Stimulated activated CD4-positive, alpha-beta T cell treated with anti-CD3 and anti-CD28 coated beads, Interleukin-1b, Interleukin-23, amount 100 ng/mL, for 1 hour (primary cell): ENCODE measurements at places on chromosomes 7 and 10.

GRCh38 chr7:157682064-157682945, 345.5 kb downstream of the DNAJB6 start:
- no peak for DNase-seq

DNA sequence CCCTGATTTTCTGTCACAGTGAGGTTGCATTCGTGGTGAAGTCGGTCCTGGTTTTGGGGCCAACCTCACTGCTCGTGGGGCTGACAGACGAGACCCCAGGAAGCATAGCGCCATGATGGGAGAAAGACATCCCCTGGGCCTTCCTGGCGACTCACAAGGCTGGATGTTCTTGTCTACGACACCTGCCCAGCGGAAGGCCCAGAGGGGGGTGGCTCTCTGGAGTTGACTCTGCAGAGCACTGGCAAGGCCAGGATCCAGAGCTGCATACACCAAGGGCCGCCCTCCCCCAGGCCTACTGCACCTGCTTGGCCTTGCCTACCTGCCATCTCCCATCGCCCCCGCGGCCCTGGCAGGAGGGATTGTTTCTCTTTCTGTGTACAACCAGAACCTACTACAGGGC, 608.9 kb downstream of the PTPRN2 start:
- no peak for DNase-seq

DNA sequence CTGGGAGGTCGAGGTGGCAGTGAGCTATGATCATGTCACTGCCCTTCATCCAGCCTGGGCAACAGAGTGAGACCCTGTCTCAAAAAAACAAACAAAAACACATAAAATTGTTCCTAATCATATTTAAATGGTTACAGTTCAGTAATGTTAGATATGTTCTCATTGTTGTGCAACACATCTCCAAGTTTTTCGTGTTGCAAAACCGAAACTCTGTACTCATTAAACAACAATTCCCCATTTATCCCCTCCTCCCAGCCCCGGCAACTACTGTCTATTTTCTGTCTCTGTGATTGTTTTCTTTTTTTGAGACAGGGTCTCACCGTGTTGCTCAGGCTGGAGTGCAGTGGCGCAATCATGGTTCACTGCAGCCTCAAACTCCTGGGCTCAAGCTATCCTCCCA, 16.1 kb upstream of the PRXL2A start:
- DNase-seq, result no peak

DNA sequence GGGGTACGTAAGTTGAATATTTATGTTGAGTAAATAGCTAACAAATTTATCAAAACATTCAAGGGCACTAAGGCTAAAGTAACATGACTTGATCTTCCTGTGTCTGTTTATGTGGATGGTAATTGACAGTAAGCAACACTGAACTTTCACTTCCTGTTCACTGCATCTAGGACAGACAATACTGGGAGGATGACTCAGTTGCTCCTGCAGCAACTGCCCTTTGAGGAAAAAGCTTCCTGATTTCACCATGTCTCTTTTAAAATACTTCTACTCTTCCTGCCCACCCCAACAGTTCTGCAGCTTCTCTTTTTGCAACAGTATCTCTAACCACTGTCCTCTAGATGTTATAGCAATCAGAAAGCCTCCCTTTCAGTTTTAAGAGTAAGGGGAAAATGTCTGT, 76.6 kb upstream of the HGF start:
- DNase-seq, result no peak

DNA sequence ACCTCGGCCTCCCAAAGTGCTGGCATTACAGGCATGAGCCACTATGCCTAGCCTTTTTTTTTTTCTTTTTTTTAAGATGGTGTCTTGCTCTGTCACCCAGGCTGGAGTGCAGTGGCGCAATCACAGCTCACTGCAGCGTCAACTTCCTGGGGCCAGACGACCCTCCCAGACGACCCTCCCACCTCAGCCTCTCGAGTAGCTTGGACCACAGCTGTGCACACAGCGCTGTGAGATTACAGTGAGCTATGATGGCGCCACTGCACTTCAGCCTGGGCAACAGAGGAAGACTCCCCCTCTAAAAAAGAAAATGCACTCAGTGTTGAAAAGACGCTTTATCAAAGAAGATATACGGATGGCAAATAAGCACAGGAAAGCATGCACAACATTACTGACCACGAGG, 16.5 kb upstream of the WIPI2 start:
- no peak for DNase-seq

DNA sequence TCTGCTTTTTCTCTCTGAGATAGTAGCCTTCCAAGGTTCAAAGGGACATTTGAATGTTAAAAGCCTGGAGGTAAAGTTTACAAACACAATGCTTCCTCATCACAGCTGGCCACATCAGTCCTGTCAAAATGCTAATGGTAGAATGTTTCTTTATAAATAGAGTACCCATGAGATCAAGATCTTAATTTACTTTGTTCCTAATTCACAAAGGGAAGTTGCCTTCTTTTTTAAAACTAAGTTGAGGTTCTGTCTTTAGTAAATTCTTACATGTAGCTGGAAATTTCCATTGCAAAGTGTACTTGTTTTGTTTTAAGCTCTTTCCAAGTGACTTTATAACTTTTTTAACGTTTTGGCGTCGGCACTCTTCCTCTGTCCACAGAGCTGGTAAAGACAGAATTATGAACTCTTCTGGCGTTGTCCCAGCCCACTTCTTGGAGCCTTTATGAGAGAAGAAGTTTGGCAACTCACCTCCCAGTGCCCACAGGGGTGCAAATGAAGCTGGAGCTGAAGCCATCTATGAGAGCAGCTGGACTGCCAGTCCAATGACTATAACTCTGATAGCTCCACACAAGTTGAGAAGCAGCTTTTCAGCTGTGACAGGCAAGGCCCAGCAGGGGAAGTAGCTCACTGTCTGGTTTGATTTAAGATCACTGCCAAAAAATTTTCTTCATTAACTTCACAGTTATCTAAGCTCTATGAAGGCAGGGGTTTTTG, 23.3 kb downstream of the FZD1 start:
- DNase-seq, result no peak

DNA sequence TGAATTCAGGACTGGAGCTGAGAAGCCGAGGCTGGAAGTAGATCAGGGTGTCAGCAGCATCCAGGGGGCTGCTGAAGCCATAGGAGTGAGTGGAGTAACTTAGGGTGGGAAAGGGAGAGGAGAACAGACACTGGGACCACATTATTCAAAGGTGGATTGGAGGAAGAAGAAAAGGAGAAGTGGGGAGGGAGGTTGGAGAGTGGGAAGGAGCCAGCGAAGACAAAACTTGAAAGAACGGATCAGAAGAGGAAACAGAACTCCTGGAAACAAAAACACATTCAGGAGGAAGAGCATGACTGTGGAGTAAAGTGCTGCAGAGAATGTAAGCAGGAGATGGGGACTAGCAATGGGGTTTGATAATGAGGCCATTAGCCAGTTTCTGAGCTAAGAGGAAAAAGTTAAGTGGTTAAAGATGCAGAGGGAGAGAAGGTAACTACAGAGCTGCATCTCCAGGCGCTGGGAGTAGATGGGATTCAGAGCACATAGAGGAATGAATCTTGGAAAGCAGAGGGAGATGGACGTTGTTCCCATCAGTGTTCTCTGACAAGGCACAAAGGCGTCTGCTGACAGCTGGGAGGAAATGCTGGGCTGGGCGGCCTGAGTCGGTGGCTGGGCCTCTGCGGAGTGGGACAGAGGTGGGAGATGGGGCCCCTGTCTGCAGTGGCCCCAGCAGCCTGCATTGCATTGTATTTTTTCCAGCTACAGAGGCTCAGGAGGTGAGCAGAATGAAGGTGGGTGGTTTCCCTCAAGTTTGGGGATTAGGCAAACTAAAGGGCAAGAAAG, 63.1 kb upstream of the LEP start:
- no peak for DNase-seq

DNA sequence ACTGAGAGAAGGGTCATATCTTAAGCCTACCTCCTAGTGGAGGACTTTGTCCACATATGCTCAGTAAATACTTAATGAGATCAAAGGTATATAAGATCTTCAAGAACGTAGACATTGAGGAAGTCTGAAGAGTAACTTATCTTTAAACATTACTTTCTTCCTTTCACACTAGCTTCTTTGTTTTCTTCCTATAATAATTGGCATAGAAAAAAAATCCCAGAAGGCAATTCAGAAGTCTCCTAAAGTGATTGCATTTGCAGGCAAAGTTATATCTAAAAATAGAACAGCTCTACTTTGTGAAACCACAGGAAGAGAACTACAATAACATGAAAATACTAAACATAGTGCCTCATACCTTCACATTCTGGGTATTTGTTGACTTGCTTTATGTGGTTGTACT, 150.4 kb downstream of the PPP1R3A start:
- no peak for DNase-seq

- DNase-seq, result no peak
Observed at GRCh38 chr7:2520131-2520760, 672 bp downstream of the LFNG start.

GRCh38 chr7:45066409-45066808, 22.4 kb downstream of the NACAD start:
- no peak for DNase-seq

GRCh38 chr7:41624818-41625217, 78.1 kb downstream of the INHBA start:
- DNase-seq, result no peak

- DNase-seq, result no peak
Observed at GRCh38 chr10:70803775-70804420, 11.8 kb upstream of the SGPL1 start.

GRCh38 chr7:14137676-14138075, 148.2 kb upstream of the ETV1 start:
- DNase-seq, result no peak

- DNase-seq, result no peak
Observed at GRCh38 chr7:156820445-156821063, 72.4 kb downstream of the LMBR1 start.

DNA sequence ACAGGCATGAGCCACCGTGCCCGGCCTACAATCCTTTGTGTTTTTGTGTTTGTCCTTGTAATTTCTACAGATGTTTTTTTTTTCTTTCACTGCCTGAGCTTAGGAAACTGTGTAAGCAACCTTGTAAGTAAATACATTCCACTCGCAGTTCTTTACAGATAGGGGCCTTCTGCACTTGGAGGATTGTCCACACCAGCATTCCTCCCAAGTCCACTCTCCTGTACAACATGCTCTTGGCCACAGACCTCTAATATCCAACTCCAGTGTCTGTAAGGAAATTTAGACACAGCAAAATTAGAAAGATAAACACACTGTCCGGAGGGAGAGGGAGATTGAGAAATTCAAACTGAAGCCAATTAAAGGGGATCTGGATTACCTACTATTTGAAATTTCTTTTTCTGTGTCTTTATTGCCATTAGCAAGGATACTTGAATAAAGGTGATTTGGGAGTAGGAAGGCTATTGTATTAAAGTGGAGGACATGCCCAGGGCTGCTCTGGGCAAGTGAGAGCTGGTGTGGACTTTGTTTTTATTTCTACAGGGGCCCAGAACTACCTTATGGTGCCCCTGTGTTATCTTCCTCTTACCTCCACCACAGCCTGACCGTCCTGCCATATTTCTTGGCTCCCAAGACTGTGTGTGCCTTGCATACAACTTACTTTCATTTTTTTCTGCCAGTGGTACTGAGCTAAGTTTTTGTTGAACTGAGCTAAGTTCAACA, 9.7 kb downstream of the MXI1 start:
- no peak for DNase-seq

GRCh38 chr7:52592698-52593097, 442.7 kb upstream of the POM121L12 start:
- no peak for DNase-seq

DNA sequence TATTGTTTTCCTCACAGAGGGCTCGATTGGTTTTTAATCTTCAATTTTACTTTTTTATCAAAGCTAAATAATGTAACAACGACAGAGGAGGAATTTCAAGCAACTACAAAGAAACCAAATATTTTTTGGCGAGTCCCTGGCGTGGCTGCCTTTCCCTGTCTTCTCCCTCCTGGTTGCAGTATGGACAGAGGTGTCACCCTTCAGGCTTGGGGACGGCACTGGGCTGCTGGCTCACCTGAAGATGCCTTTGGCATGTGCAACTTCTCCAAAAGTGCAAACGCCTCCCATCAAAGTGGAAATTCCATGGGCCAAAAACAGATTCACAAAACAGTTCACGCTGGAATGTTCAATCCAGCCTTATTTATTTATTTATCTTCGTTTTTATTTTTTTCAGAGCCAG, 51.9 kb downstream of the DOCK1 start:
- DNase-seq, result no peak

DNA sequence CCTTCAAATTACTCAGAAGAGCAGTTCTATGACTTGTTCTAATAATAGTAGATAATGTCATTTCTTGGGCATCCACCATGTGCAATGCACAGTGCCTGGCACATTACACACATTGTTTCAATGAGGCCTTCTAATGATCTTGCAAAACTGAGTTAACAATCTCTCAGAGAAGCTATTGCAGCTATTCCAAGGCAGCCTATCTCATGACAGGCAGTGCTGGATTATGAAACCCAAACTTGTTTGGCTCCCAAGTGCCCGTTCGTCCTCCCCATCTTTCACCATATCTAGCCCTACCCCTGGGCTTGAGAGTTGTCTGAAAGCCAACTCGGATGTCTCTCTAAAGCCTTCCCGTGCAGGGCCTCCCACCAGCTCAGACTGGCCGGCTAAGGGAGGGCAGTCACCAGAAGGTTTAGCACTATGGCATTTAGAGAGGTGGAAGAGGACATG, 405.1 kb downstream of the PLXNA4 start:
- no peak for DNase-seq

DNA sequence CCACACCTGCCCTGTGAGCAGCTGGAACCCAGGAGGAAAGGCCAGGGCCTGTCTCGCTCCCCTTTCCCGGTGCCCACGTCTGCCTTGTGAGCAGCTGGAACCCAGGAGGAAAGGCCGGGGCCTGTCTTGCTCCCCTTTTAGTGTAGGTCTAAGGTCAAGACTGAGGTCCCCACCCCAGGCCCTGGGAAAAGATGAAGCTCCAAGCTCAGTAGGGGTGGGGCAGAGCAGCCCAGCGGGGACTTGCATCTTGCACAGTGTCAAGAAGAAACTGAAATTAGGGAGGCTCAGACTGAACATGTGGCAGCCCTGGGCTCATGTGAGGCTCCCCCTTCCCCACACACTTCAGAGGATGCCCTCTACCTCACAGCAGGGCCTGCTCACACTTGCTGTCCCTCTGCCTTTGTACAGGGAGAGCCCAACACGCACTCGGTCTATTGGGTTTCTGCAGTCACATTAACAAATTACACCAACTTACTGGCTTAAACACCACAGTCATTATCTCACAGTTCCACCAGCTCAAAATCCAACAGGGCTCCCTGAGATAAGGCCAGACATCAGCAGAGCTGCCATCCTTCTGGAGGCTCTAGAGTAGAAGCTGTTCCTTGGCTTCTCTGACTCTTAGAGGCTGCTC, 12.4 kb downstream of the POLL start:
- DNase-seq, result no peak

DNA sequence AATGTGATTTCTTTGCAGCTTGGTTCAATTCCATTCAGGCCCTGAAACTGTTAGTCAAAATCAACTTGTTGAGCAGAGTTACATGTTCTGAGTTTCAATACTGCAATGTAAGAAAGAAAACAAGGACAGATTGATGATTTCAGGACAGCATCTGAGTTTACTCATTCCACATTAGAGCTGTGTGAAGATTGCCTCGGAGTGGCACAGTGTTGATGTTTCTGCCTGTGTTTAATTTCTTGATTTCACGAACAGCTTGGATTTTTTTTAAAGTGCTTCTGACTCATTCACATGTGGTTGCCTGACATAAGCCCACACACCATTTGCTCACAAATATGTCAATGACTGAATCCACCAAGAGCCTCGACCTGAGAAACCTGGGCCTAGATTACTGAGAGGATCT, 101.2 kb upstream of the PARD3 start:
- DNase-seq, result no peak

- DNase-seq, result no peak
Observed at GRCh38 chr10:123402656-123403055, 248.5 kb downstream of the BUB3 start.
